ENCODE measurements at places on chromosomes 13 and 19. TPM values are rescaled to one million over a fixed set of nuclear protein-coding genes. Genes with fewer than 3 reads are reported as not detected.

The PGLYRP2 gene
- total RNA-seq, result not detected

The ZNF57 gene
- 7.6 TPM for total RNA-seq

DNA sequence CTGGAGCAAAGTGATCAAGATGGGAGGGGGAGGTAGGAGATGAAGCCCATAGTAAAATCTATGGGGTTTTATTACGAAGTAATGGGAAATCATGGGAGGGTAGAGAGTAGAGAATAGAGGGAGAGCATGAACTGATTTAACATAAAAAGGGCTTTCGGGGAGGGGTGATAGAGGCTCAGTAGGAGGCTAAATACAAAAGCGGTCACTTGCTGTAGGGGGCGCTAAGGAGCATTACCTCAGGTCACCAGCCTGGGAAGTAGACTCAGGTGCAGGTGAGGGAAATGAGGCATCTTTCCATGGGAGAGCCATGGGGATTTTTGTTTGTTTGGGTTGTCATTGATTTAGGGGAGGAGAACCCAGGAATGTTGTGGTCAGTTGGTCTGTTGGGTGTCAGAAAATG is 14.1 kb downstream of the KRTDAP start:
- no peak overlapping the region for H3K4me3 ChIP-seq
- H3K27ac ChIP-seq, result no peak overlapping the region
- no peaks in the 10 kb centered on the region for H3K27me3 ChIP-seq
- no peaks in the 10 kb centered on the region for H3K4me1 ChIP-seq
- no peaks in the 10 kb centered on the region for H3K36me3 ChIP-seq
- DNase-seq, result peak; percentile 24

GRCh38 chr13:34611671-34612070 is 330.4 kb upstream of the NBEA start:
- H3K36me3 ChIP-seq, result no peaks in the 10 kb centered on the region
- no peaks in the 10 kb centered on the region for H3K27me3 ChIP-seq
- H3K4me1 ChIP-seq, result no peaks in the 10 kb centered on the region
- no peak for DNase-seq
- H3K27ac ChIP-seq, result no peak overlapping the region

DNA sequence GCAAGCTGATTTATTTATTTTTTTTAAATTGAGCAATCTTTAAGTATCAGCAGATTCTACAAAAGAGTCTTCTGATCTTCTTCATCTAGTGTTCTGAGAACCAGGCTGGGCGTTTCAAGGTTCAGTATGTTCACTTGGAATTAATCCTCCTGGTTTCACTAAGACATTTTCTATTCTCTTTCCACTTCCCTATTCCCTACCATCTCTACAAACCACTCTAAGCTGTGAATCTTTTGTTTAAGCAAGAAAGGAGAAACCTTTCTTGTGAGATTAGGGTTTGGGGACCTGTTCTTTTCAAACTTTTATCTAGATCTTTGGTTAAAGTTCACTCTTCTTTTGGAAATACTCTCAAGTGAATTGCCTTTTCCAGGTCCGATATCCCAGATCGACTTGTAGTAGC is 59.3 kb downstream of the URI1 start:
- H3K27me3 ChIP-seq, result no peaks in the 10 kb centered on the region
- no peak for DNase-seq
- H3K36me3 ChIP-seq, result peaks cover 19% of the 10 kb centered on the region
- no peak overlapping the region for H3K27ac ChIP-seq
- peaks cover 50% of the 10 kb centered on the region for H3K4me1 ChIP-seq

DNA sequence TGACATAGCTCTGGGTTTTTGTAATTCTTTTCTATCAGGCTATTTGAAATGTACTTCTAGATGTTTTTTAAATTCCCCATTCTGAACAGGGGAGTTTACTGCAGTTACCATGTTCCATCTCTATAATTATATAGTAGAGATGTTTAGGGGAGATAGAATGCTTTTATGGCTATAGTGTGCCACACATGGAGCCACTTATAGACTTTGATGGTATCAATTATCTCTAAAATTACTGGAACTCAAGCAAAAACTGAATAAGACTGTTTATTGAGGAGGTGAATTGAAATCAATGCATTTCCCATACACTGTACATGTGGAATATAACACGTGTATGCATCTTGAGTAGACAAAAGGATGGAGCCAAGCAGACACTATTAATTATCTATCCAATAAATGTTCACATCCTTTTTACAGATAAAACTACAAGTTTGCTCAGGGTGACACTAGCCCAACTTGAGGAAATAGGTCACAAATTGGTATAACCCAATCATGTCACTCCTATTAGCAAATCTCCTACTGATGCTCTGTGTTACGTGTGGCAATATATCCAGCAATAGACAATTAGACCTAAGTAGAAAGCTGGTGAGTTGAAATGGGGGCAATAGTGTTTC is 1882.6 kb downstream of the PCDH9 start:
- no peaks in the 10 kb centered on the region for H3K4me1 ChIP-seq
- H3K36me3 ChIP-seq, result no peaks in the 10 kb centered on the region

DNA sequence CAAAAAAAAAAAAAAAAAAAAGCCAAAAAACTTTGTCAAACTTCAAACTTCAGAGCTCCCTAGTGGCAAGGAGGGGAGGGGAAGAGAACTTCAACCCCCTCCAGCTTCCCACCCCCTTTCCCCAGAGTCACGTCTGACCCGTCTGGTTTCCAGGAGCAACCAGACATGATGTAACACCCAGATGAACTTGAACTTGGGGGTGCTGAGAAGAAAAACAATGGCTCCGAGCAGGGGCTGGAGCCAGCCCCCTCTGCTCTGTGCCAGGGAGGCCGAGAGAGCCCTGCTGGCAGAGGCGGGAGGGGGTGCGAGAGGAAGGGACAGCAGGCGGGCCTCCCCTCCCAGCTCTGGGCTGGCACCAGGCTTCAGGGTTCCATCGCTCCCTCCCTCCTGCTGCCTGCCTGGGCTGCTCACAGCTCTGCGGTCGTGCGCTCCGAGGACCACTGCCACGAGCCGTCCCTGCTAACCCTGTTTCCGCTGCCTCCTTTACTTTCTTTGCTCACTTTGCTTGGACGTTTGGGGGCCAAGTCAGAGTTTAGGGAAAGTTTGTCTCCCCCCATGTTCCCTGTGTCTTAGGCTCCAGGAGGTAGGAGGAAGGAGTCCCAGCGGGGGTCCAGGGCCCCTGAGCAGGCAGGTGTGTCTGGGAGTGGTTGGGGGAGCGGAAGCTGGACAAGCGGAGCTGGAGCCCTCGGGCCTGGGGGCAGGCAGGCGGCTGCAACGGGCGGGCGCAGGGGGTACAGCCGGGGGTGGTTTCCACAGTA is 11.1 kb downstream of the LYL1 start:
- H3K27me3 ChIP-seq, result peaks cover 20% of the 10 kb centered on the region
- no peak overlapping the region for H3K27ac ChIP-seq
- H3K4me3 ChIP-seq, result no peak overlapping the region
- peaks cover 19% of the 10 kb centered on the region for H3K4me1 ChIP-seq

The UHRF1 gene
- 110 TPM for total RNA-seq

DNA sequence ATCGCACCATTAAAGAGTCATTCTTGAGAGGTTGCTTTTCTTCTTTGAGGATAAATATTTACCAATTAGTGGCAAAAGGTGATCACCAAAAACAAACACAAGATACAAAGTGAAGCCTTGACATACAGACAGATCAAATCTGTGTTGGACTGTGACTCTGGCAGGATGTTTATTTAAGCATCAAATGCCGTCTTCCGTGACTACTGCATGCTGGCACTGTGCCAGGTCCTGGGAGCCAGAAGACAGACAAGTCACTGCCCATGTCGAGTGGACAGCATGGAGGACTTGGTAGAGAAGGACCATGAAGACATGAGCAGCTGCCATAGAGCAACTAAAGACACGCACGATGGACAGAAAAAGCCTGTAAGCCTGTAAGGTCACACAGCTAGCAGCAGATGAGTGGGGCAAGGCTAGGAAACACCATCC is 92.8 kb upstream of the FARP1 start:
- H3K4me1 ChIP-seq, result no peaks in the 10 kb centered on the region
- no peaks in the 10 kb centered on the region for H3K36me3 ChIP-seq
- H3K4me3 ChIP-seq, result no peak overlapping the region
- no peak overlapping the region for H3K27ac ChIP-seq
- DNase-seq, result no peak
- no peaks in the 10 kb centered on the region for H3K27me3 ChIP-seq

DNA sequence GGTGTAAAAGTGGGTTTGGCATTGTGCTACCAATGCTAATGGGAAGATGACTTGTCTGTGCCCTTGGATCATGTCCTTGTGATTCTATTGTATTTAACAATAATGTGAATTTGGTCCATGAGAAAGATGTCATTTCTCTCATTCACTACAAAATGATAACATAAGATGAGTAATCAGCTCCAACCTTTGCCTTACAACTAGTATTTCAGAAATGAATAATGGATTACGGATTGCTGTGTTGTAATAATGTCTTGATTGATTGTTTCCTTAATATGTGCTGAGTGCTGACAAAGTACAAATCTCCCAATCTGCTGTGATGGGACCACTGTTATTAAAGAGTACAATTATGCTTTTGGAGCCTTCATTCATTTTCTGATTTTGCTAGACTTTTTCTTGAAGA is 375.0 kb downstream of the PCDH9 start:
- no peak overlapping the region for H3K4me3 ChIP-seq
- H3K4me1 ChIP-seq, result no peaks in the 10 kb centered on the region

The DMPK gene
- 42.4 TPM for total RNA-seq

Data from activated T-cell treated with anti-CD3 and anti-CD28 coated beads, Interleukin-2, amount 50 U/mL, for 72 hours (primary cell).